ENCODE measurements at places on chromosomes 4 and X.

GRCh38 chrX:133650239-133650638, 234.9 kb upstream of the GPC4 start:
- no peak for DNase-seq

DNA sequence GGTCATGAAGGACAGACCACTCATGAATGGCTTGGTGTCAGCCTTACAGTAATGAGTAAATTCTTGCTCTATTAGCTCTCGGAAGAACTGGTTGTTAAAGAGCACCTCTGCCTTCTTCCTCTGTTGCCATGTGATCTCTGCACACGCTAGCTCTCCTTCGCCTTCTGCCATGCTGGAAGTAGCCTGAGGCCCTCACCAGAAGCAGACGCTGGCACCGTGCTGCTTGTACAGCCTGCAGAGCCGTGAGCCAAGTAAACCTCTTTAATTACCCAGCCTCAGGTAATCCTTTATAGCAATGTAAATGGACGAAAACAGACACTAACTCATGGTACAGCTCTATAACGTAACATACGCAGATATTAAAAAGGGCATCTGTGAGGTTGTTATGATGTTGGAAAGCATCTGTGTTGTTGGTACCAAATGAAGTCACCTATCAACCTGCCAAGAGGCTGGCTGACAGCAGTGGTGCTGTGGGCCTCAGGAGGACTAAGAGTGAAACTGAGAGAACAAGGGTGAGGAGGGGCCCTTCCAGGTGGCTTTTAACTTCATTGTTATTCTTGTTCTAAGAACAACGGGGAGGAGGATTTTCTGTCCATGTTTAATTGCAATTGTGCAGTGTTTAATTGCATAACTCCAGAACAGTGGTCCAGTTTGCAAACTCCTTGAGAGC, 69.2 kb downstream of the CRMP1 start:
- DNase-seq: no peak

DNA sequence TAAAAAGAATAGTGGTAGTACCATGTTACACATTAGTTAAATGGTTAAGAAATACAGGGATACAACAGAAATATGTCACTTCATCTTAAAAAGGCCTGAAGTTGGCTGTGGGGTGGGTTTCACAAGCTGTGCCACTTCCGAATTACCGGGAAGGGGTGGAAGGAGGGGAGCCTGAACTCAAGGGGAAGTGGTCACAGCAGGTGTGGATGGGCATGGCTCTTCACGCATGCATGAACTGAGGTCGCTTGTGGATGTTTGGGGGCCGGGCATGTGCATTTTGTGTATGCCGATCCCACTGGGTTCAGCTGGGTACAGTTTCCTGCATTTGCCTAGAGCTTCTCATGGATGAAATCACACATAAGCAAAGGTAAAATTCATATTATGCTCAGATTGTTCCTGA, 64.9 kb downstream of the CLCN4 start:
- no peak for DNase-seq

- no peak for DNase-seq
These were observed 39.4 kb downstream of the ANTXR2 start for GRCh38 chr4:80033581-80033980.

DNA sequence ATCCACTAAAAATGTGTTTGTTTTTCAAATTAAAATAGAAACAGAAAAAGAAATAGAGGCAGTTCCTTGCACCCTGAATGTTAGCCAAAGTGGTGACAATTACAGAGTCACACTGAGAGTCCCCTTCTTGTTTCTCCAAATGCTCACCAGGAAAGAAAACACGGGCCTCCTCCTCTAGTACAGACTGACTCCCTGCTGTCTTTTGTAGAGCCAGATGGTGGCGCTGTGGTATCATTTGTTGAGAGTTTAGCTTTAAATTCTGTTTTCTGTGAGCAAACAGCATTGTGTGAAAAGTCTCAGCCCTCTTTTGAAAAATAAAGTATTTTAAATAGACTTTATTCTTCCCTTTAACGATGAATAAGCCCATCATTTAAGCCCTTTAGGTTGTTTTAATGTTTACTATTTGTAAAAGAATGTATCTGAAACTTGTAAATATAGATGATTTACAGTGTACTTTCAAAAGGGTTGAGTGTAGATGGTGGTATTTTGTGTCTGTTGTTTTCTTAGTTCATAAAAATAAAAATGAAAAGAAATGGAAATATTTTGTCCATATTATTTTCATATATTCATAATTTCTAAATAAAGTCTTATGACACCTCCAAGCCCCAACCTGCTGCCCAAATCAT, 36.9 kb upstream of the ATOH1 start:
- no peak for DNase-seq

GRCh38 chr4:74258963-74259362, 49.3 kb upstream of the EPGN start:
- DNase-seq: no peak

DNA sequence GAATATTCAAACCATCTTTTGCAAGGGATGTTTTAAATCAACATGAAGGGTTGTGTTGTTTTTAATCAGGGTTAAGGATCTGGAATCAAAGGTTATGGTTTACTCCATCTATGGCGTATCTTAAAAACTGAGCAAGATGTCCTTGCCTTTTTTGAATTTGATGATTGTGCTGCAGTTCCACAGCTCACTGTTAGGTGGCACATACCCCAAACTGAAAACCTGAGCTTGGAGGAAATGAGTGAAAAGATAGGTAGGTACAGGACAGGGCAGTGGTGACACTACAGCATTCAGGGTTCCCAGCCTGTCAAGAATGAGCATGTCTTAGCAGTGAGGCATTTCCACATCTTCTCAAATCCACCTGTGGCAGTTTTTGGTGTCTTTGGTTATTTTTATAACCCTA, 13.1 kb upstream of the EOLA1 start:
- DNase-seq: no peak

GRCh38 chr4:102525097-102525496, 23.9 kb downstream of the NFKB1 start:
- no peak for DNase-seq

GRCh38 chr4:171378323-171378722, 434.9 kb upstream of the GALNTL6 start:
- no peak for DNase-seq

DNA sequence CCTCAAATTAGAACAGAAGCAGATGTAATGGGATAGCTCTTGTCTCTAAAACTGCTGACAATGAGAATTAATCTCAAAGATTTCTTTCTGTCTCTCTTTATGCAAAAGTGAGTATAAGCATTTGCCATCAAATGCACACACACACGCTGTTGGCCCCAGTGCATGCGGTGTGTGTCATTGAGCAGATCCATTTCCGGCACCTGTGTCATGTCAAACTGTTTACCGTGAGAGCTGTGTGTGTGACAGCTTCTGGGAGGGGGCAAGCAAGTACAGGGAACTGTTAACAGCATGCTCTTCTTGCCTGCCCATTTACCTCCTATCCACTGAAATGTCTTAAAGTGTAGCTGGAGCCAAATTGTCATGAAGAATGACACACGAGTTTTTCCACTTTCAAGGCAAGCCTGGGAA, 297.9 kb upstream of the FAT4 start:
- DNase-seq: no peak

DNA sequence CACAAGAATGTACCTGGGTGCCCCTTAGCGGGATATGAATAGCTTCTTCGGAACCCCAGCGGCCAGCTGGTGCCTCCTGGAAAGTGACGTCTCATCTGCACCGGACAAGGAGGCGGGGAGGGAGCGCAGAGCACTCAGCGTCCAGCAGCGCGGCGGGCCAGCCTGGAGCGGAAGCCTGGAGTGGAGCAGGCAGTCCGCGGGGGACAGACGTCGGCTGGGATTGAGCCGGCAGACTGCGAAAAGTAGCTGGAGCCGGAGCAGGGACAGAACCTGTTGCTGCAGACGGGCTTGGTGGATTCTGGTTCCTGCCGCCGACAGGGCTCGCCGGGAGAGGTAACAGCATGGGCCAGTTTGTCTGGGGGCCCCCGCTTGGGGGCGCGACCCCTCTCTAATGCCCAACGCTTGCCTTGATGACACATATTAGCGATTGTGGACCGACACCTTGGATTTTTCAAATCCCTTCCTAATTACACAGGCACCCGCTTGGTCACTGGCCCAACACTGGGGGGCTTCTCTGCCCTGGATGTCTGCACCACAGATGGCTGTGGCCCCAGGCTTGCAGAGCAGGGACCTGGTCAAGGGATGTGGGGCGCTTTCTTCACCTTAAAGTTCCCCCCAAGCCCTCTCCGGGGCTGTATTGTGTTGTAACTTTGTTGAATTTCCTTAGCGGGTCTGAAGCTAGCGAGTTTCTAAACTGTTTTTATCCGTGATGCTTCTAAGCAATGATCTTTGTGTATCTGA, at the start of gene NPFFR2:
Gene NPFFR2 (plus strand): TSS at position 133 of the 741 bp plus-strand sequence. CDS start 96,592 bp downstream, outside the sequence.
- no peak for DNase-seq

DNA sequence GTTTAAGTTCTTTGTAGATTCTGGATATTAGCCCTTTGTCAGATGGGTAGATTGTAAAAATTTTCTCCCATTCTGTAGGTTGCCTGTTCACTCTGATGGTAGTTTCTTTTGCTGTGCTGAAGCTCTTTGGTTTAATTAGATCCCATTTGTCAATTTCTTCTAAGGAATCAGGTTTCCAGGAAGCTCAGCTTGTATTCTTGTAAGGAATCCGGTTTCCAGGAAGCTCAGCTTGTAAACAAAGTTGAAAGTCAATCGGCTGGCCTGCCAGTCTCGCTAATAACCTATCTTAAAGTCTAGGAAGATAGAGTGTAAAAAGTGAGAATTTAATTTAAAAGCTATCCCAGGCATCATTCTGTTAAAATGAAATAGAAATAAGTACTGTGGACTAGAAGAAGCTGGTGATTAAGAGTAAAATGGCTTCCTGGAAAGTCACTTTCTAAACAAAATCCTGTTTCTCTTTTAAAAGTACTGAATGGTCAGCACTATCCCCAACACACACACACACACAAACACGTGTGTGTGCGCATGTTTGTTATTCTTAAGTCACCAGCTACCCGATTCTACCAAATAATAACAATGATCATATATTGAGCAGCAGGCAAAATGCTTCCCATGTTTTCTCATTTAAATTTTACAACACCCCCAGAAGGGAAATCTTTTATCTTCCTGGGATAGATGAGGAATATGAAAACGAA, 171.7 kb downstream of the PAPSS1 start:
- no peak for DNase-seq

All from substantia nigra (tissue), 51 donors.